ENCODE measurements at places on chromosomes 4 and X. TPM values are rescaled to one million over a fixed set of nuclear protein-coding genes. Genes with fewer than 3 reads are reported as not detected.
A peak's percentile ranks its signal among the peaks of the same experiment; 100 is the strongest.

DNA sequence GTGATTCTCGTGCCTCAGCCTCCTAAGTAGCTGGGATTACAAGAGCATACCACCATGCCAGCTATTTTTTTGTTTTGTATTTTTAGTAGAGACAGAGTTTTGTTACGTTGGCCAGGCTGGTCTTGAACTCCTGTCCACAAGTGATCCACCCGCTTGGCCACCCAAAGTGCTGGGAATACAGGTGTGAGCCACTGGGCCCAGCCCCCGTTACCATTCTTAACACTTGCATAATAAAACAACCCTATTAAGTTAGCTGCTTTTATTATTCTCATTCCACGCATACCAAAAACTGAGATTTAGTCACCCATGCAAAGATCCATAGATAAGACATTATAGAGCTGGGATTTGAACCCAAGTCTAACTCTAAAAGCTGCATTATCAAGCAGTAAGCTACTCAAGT lies 6.0 kb upstream of the TEX13A start:
- DNase-seq: no peak

- no peak for DNase-seq
Measured at GRCh38 chr4:180335566-180335965, 1907.6 kb upstream of the TENM3 start.

DNA sequence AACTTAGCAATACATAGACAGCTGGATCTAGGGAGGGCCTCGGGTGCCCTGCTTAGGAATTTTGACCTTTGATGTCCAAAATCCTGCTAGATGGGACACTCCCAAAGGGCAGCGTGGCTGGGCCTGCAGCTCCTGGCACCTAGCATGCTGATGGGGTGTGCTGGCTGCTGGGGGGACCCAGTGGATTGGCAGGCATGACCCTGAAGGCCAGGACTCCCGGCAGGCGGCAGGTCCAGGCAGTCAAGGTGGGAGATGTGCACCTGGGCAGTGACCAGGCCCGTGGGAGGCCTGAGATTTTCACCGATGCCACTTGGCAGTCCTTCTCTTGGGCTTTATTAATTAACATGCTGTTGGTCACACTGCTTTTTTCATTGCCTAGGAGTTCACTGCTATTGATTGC lies 84.3 kb downstream of the PSAPL1 start:
- no peak for DNase-seq

- DNase-seq: no peak
Measured at GRCh38 chrX:151631822-151632221, 63.4 kb upstream of the PRRG3 start.

GRCh38 chr4:71474731-71475130 lies 135.9 kb downstream of the SLC4A4 start:
- DNase-seq: no peak

GRCh38 chr4:1851160-1851559 lies 4.8 kb downstream of the LETM1 start:
- no peak for DNase-seq

DNA sequence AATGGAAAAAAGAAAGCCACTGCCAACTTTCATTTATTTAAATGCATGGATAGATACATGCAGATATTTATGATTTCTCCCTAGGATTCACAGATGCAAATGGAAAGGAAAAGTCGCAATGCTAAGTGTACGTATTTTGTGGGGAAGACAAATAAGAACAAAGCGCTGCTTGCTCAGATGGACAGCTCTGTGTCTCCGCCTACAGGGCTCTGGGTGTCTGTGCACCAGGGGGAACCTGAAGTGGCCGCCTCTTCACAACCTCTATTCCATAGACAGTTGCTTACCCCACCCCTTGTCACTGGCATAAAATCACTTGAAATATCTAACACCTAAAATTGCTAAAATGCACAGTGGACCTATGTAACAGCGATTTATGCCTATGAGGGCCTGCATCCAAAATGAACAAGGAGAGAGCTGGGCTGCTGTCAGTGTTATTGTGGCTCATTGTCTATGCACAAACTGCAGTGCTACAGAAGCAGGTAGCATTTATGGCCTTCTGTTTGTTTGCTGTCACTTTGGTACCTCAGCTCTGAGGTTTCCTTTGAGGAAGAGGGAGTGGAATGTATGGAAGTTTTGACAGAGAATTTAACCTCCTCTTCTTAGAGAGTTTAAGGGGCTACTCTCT lies 58.6 kb upstream of the PAGE1 start:
- peak; percentile 72 for DNase-seq

DNA sequence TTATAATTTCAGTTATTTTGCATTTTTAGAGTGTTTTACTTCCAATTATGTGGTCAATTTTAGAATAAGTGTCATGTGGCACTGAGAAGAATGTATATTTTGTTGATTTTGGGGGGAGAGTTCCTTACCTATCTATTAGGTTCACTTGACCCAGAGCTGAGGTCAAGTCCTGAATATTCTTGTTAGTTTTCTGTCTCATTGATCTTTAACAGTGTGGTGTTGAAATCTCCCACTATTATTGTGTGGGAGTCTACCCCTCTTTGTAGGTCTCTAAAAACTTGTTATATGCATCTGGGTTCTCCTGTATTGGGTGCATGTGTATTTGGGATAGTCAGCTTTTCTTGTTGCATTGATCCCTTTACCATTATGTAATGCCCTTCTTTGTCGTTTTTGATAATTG lies 127.0 kb upstream of the ZDHHC15 start:
- no peak for DNase-seq

Gene CXorf65
- total RNA-seq: not detected

Gene NEK1
- total RNA-seq: 12.1 TPM

Gene NSUN7
- 37.4 TPM for total RNA-seq

Gene ANXA3
- total RNA-seq: 1.7 TPM

Gene EPGN
- not detected for total RNA-seq

Gene CXCL1
- total RNA-seq: not detected
